ENCODE measurements at places on chromosomes 13 and 19. TPM values are rescaled to one million over a fixed set of nuclear protein-coding genes. Genes with fewer than 3 reads are reported as not detected.

DNA sequence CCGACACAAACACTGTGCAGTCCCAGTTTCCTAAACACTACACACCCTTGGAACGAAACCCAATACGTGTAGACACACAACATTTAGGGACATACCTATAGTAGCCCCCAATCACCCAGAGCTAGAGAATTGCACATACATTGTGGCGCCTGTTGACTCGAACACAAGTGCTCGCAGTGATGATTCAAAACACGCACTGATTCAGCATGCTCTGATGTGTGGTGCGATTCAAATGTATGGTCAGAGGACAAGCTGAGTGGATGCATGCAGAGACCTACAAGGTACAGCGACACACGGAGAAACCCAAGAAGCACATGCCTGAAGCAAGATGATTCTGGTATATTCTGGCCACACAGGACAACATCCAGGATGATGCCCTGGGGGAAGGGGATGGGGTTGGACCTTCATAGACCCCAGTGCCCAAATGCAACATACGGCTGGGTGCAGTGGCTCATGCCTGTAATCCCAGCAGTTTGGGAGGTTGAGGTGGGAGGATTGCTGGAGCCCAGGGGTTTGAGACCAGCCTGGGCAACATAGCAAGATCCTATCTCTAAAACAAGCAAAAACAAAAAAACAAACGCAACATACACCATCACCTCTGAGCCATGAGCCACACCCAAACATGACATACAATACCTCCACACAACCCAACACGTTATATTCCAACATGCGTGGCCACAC, 997 bp upstream of the KCNN4 start:
- DNase-seq, result no peak
- no peak overlapping the region for H3K27ac ChIP-seq
- no peaks in the 10 kb centered on the region for H3K27me3 ChIP-seq
- H3K36me3 ChIP-seq, result no peaks in the 10 kb centered on the region
- H3K4me3 ChIP-seq, result no peak overlapping the region

DNA sequence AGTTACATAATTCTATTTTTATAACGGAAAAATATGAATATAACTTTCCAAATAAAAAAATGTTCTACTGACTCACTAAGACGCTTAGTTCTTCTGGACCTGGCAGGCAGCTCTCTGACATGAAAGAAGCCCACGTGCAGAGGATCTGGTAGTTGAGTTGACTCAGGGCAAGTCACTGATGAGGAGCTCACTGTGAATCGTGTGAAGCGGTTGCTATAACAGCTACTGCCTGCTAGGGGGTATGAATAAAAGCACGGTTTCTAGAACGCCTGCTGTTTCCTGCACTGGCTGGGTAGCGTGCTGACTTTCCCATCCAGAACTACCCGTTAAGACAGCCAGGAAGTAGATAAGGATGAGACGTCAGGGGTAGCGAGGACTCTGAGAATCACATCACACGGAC, 54.7 kb upstream of the WASF3 start:
- no peak overlapping the region for H3K4me3 ChIP-seq
- H3K36me3 ChIP-seq, result peaks cover 7% of the 10 kb centered on the region
- 0 out of 2 replicates have a peak overlapping the region, but pooled peaks have one; percentile 2 for H3K27ac ChIP-seq
- H3K27me3 ChIP-seq, result no peaks in the 10 kb centered on the region

The KCNJ14 gene
- 0.82 TPM for total RNA-seq

GRCh38 chr19:5149932-5150901, 181.3 kb downstream of the KDM4B start:
- H3K36me3 ChIP-seq, result peaks cover 6% of the 10 kb centered on the region
- no peak overlapping the region for H3K27ac ChIP-seq
- DNase-seq, result no peak
- H3K4me3 ChIP-seq, result no peak overlapping the region
- no peaks in the 10 kb centered on the region for H3K4me1 ChIP-seq
- peaks cover 8% of the 10 kb centered on the region for H3K27me3 ChIP-seq

The GPR4 gene
- 11.7 TPM for total RNA-seq

DNA sequence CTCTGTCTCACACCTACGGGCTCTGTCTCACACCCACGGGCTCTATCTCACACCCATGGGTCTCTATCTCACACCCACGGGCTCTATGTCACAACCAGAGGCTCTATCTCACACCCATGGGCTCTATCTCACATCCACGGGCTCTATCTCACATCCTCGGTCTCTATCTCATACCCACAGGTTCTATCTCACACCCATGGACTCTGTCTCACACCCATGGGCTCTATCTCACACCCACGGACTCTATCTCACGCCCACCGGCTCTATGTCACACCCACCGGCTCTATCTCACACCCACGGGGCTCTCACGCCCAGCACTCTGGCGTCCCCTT, 73.9 kb downstream of the COL4A2 start:
- peaks cover 28% of the 10 kb centered on the region for H3K36me3 ChIP-seq
- H3K27me3 ChIP-seq, result peaks cover 2% of the 10 kb centered on the region
- peaks cover 45% of the 10 kb centered on the region for H3K4me1 ChIP-seq
- DNase-seq, result no peak
- H3K27ac ChIP-seq, result peak overlapping the region; percentile 94

The PRPF31 gene
- total RNA-seq, result 81.0 TPM

The F10 gene
- 17.3 TPM for total RNA-seq

The CEACAM5 gene
- not detected for total RNA-seq

The METTL21C gene
- not detected for total RNA-seq

The CCL25 gene
- not detected for total RNA-seq

DNA sequence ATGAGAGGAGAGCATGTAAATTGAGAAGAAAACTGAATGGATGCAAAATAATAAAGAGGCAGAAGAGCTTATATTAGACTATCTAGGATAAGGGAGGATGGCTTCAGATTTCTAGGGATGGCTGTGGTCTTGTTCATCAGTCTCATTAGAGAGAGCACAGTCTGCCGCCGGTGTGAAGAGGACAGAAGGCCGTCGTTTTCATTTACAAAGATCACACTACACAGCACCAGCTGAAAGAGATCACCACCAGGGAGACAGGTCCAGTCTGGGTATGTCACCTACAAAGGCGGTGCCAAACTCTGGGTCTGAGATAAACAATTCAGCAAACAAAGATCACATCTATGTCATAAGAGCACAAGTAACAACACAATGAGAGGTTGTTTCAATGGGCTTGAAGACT, 1222.3 kb upstream of the SLC10A2 start:
- no peak overlapping the region for H3K4me3 ChIP-seq
- H3K36me3 ChIP-seq, result no peaks in the 10 kb centered on the region
- no peaks in the 10 kb centered on the region for H3K4me1 ChIP-seq
- H3K27me3 ChIP-seq, result no peaks in the 10 kb centered on the region
- no peak for DNase-seq
- no peak overlapping the region for H3K27ac ChIP-seq

- no peaks in the 10 kb centered on the region for H3K27me3 ChIP-seq
- no peaks in the 10 kb centered on the region for H3K4me1 ChIP-seq
- peaks cover 21% of the 10 kb centered on the region for H3K36me3 ChIP-seq
- no peak overlapping the region for H3K27ac ChIP-seq
- no peak for DNase-seq
Observed at GRCh38 chr19:21498651-21499050, 6.8 kb upstream of the ZNF429 start.

DNA sequence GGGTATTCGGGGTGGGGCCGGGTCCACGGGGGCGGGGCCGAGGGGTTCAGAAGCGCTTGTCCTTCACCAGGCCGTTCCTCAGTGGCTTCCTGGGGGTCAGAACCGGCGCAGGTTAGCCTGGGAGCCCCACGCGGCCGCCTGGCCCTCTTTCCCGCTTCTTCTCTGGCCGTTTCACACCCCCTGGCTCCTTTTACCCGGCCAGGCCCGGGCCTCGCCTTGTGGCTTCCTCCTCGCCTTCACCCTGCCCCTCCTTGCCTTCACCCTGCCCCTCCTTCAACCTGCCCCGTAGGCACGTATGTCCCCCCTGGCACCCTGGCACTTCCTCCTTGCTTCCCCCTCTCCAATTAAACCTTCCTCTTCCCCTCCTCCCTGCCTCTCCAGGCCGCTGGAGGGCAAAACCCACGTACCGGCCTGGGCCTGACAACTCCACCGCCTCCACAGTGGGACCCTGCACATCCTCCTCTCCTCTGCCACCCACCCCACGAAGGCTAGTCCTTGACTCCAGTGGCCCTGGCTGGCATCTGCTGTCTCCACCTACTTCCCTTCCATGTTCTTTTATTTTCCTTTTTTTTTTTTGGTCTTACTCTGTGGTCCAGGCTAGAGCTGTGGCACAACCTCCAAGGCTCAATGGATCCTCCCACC, 25.3 kb downstream of the CERS1 start:
- peaks cover 34% of the 10 kb centered on the region for H3K36me3 ChIP-seq
- H3K4me3 ChIP-seq, result no peak overlapping the region
- H3K27ac ChIP-seq, result peak overlapping the region; percentile 29
- no peak for DNase-seq
- H3K4me1 ChIP-seq, result peaks cover 4% of the 10 kb centered on the region

The TMEM59L gene
- 2.7 TPM for total RNA-seq

DNA sequence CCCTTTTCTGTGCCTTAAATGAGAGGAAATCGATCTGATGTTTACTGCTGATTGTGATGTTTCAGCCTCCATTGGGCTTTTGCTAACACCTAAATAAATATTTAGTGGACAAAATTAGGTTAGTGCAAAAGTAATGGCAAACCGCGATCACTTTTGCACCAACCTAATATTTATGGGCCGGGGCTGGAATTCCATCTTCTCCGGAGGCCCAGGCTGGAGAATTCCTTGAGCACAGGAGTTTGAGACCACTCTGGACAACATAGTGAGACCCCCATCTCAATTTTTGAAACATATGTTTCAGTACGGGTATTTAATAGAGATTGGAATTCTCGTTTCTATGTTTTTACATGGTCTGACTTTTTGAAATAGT, 603 bp downstream of the ZNF880 start:
- peaks cover 59% of the 10 kb centered on the region for H3K36me3 ChIP-seq
- H3K27me3 ChIP-seq, result no peaks in the 10 kb centered on the region
- H3K4me1 ChIP-seq, result no peaks in the 10 kb centered on the region

DNA sequence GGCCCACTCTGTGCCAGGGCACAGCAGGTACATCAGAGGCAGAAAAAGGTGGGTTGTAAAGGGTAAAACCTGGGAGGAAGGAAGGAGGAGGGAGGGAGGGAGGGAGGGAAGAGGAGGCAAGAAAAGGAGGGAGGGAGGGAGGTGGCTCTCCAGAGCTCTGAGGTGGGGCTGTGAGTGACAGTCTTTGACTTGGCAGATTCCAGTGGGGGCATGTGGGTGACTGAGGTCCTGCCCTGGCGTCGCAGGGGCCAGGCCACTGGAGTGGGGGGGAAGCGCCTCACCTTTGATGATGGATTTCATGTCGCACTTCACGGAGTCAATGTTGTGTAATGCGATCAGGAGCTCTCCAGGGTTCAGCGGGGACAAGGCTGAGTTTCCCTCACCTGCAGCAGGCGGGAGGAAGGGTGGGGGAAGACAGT, 6.0 kb upstream of the RSPH6A start:
- no peak overlapping the region for H3K27ac ChIP-seq
- H3K4me3 ChIP-seq, result no peak overlapping the region
- peaks cover 6% of the 10 kb centered on the region for H3K27me3 ChIP-seq
- DNase-seq, result no peak
- H3K4me1 ChIP-seq, result peaks cover 8% of the 10 kb centered on the region

- H3K27ac ChIP-seq, result no peak overlapping the region
- peaks cover 9% of the 10 kb centered on the region for H3K27me3 ChIP-seq
- no peak overlapping the region for H3K4me3 ChIP-seq
- no peak for DNase-seq
- peaks cover 6% of the 10 kb centered on the region for H3K36me3 ChIP-seq
Observed at GRCh38 chr19:13681509-13681908, 82.8 kb upstream of the MRI1 start.

GRCh38 chr13:31261241-31261640, 61.5 kb downstream of the B3GLCT start:
- DNase-seq, result no peak
- H3K4me3 ChIP-seq, result no peak overlapping the region
- H3K36me3 ChIP-seq, result no peaks in the 10 kb centered on the region
- H3K27me3 ChIP-seq, result no peaks in the 10 kb centered on the region

The NFILZ gene
- not detected for total RNA-seq

The MISP3 gene
- 1.1 TPM for total RNA-seq

- no peaks in the 10 kb centered on the region for H3K4me1 ChIP-seq
- DNase-seq, result no peak
- no peaks in the 10 kb centered on the region for H3K27me3 ChIP-seq
- H3K27ac ChIP-seq, result no peak overlapping the region
Observed at GRCh38 chr13:61255040-61255796, 160.4 kb downstream of the PCDH20 start.

GRCh38 chr13:77907666-77908341, 10.8 kb downstream of the EDNRB start:
- no peaks in the 10 kb centered on the region for H3K36me3 ChIP-seq
- no peak overlapping the region for H3K27ac ChIP-seq
- no peak overlapping the region for H3K4me3 ChIP-seq
- DNase-seq, result no peak
- H3K27me3 ChIP-seq, result no peaks in the 10 kb centered on the region

- H3K4me3 ChIP-seq, result no peak overlapping the region
- H3K36me3 ChIP-seq, result peaks cover 35% of the 10 kb centered on the region
- peaks cover 43% of the 10 kb centered on the region for H3K4me1 ChIP-seq
- peak; percentile 78 for DNase-seq
Observed at GRCh38 chr19:43562698-43563241, 12.6 kb downstream of the XRCC1 start.

DNA sequence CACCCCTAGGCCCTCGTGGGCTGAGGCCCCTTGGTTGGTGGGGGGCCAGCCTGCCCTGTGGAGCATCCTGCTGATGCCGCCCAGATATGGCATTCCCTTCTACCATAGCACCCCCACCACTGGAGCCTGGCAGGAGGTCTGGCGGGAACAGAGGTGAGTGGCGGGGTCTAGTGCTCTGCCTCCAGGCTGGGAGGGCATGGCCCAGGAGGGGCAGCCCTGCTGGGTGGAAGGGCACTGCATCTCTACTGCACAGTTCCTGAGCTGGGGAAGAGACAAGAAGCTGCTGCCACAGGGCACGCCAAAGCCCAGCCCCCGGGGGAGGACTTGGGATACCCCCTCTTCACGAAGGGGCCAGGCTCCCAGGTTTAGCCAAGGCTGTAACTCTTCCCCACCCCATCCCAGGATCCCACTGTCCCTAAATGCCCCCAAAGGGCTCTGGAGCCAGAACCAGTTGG, 2.4 kb upstream of the KMT2B start:
- peaks cover 8% of the 10 kb centered on the region for H3K36me3 ChIP-seq
- H3K4me1 ChIP-seq, result peaks cover 22% of the 10 kb centered on the region
- DNase-seq, result no peak
- no peak overlapping the region for H3K27ac ChIP-seq

The RNF17 gene
- total RNA-seq, result not detected

The CEACAM1 gene
- total RNA-seq, result not detected

The FUT3 gene
- total RNA-seq, result not detected

The MBD3L3 gene
- not detected for total RNA-seq

DNA sequence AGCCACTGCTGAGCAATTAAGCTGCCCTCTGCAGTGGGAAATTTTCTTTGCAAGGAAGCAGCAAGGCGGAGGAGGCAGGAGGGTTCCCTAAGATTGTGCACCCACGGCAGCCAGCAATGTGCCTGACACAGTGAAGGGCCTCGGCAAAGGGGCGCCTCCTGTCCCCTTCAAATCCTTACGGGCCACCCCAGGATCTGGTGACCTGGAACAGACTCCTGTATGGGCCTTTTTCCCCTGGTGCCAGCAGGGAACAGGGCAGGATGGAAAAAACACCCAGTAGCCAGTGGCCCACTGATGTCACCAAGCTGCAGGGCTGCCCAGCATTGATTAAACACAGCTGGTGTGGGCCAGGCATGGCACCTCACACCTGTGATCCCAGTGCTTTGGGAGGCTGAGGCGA, 86.7 kb downstream of the GNG7 start:
- no peak overlapping the region for H3K4me3 ChIP-seq
- no peak overlapping the region for H3K27ac ChIP-seq
- H3K36me3 ChIP-seq, result no peaks in the 10 kb centered on the region
- DNase-seq, result no peak
- H3K4me1 ChIP-seq, result peaks cover 30% of the 10 kb centered on the region

The ALKBH7 gene
- 52.8 TPM for total RNA-seq

Measured in HFFc6 (cell line).